Kidney (tissue), 22 donors: ENCODE measurements at places on chromosomes 3 and 15. TPM values are rescaled to one million over a fixed set of nuclear protein-coding genes. Genes with fewer than 3 reads are reported as not detected.

GRCh38 chr15:31325595-31326155 lies 960 bp upstream of the KLF13 start:
- DNase-seq = peak; percentile 87
- peak overlapping the region; percentile 62 for H3K4me3 ChIP-seq
- H3K27ac ChIP-seq = peak overlapping the region; percentile 98

DNA sequence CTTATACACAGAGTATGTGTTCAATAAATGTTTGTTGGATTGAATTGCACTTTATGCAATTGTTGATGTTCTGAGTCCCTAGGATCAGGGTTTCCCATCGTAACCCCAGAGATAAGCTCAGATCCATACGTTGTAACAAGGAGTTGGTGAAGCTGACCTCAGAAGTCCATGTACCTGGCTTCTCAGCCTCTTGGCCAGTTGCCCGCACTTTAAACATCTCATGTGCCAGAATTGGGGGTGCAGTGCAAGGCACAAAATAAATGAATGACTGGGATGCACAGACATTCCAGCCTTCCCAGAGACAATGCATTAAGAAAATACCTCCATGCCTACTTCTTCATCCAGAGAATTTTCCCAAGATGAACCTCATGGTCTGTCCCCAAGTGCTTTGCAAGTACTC lies 142.9 kb upstream of the IL12A start:
- no peak overlapping the region for H3K4me3 ChIP-seq
- no peak for DNase-seq
- H3K4me1 ChIP-seq = peaks cover 3% of the 10 kb centered on the region
- no peaks in the 10 kb centered on the region for H3K36me3 ChIP-seq
- no peak overlapping the region for H3K27ac ChIP-seq

DNA sequence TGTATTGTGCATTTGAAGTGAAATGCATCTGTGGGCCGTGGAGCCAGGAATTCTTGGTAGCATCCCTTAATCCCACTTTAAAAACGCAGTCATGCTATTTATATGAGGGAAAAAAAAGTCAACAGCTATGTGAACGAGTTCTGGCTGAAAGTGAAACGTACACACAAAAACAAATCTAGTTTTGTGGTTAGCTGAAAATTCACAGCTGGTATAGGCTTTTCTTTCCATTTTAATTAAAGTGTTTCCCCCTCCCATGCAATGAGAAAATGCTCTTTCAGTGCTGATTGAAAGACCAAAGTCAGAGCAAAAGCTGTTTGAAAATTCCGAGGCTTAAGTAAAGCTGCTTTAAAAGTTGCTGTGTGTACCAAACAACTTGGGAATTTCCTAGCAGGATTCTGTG lies 297.4 kb downstream of the PLCL2 start:
- no peak for DNase-seq
- no peaks in the 10 kb centered on the region for H3K27me3 ChIP-seq
- H3K27ac ChIP-seq = no peak overlapping the region
- no peaks in the 10 kb centered on the region for H3K4me1 ChIP-seq
- H3K36me3 ChIP-seq = peaks cover 2% of the 10 kb centered on the region
- H3K4me3 ChIP-seq = no peak overlapping the region

Gene PCLAF
- total RNA-seq = 1.5 TPM

DNA sequence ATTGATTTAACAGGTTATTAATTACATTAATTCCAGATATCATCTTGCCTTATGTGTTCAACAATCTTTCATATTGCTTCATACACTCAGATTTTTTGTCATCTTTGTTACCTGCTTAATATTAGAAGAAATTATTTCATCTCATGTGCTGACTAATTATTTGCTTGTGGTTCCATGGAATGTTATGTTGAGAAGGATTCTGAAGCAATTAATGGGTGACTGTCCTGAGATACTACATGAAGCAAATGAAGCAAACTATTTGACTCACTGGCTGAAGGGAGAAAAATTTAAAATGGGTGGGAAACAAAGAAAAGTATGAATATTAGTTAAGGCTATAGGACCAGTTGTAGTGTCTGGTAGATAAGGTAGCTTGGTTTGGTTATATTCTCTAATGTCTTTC lies 443.8 kb upstream of the EPHA6 start:
- H3K27ac ChIP-seq = no peak overlapping the region
- no peaks in the 10 kb centered on the region for H3K36me3 ChIP-seq
- no peaks in the 10 kb centered on the region for H3K4me1 ChIP-seq
- H3K27me3 ChIP-seq = no peaks in the 10 kb centered on the region

DNA sequence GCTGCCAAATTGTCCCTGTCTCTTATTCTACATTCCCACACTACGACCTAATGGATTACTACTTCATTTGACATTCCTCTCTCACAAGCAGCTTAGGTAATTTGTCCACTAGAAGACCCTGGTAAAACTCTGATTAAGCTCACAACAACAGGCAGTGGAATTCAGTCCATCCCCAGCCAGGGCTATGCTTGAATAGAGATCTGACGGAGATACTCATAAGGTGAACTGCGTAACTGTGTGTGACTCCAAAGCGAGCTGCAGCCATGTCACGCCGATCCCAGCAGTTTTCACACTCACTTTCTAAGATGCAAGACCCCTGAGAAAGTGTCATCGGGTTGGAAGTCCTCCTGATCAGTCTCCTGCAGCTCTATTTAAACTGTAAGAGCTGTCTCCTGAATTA lies 25.7 kb upstream of the ROBO2 start:
- H3K36me3 ChIP-seq = no peaks in the 10 kb centered on the region
- no peak for DNase-seq
- no peak overlapping the region for H3K27ac ChIP-seq
- H3K4me3 ChIP-seq = no peak overlapping the region
- H3K4me1 ChIP-seq = no peaks in the 10 kb centered on the region
- no peaks in the 10 kb centered on the region for H3K27me3 ChIP-seq

DNA sequence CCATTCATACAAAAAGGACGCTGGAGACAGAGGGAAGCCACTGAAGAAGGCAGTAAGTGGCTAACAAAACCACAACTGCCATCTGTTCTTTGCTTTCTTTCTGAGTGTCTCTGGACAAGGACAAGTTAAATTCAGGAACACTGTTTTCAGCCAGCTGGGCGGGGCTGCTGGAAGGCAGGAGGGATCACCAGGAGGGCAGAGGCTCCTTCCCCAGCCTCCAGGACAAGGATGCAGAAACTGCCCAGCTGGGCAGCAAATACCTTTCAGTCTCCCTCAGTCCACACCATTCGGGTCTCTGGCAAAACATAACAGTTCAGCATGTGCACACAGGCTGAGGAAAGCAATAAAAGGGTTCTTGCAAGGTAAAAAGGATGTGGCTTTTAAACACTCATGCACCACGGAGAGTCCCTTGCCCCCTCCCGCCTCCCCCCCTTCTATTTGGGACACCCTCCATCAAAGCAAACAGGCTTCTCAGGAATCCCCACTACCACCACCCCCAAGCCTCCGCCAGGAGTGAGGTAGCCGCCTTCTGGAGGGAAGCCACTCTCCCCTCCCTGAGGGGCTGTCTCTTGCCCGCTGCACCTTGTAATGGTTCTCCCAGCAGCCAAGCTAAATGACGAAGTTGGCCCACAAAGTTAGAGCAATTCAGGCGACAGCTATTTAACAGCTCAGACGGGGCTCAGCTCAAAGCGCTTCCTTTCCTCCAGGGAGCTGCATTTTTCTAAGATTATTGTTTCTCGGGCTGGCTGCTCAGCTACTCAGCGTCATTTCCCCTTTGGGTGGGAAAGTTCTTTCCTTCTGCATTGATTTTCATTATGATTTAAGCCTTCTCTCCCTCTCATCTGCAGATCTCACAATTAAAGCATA lies 3.8 kb downstream of the HEG1 start:
- H3K27me3 ChIP-seq = no peaks in the 10 kb centered on the region
- H3K27ac ChIP-seq = peak overlapping the region; percentile 83
- no peaks in the 10 kb centered on the region for H3K36me3 ChIP-seq
- DNase-seq = no peak
- H3K4me3 ChIP-seq = no peak overlapping the region
- H3K4me1 ChIP-seq = peaks cover 30% of the 10 kb centered on the region

- no peak overlapping the region for H3K4me3 ChIP-seq
- peaks cover 10% of the 10 kb centered on the region for H3K36me3 ChIP-seq
- peak overlapping the region; percentile 24 for H3K27ac ChIP-seq
- DNase-seq = no peak
Observed at GRCh38 chr3:97958396-97958795, 13.8 kb downstream of the RIOX2 start.

GRCh38 chr15:101276501-101277037 lies 716 bp downstream of the SELENOS start:
- peaks cover 17% of the 10 kb centered on the region for H3K36me3 ChIP-seq
- H3K4me1 ChIP-seq = peaks cover 8% of the 10 kb centered on the region
- H3K4me3 ChIP-seq = peak overlapping the region; percentile 90
- peak overlapping the region; percentile 37 for H3K27ac ChIP-seq

Gene TP53BP1
- 47.4 TPM for total RNA-seq

- no peaks in the 10 kb centered on the region for H3K4me1 ChIP-seq
- H3K27me3 ChIP-seq = no peaks in the 10 kb centered on the region
- no peak overlapping the region for H3K27ac ChIP-seq
- H3K4me3 ChIP-seq = no peak overlapping the region
- H3K36me3 ChIP-seq = no peaks in the 10 kb centered on the region
Observed at GRCh38 chr3:89360156-89360555, 252.7 kb downstream of the EPHA3 start.

GRCh38 chr15:47614360-47615011 lies 102.8 kb upstream of the SEMA6D start:
- DNase-seq = peak; percentile 33
- H3K4me1 ChIP-seq = no peaks in the 10 kb centered on the region
- no peak overlapping the region for H3K27ac ChIP-seq
- H3K36me3 ChIP-seq = no peaks in the 10 kb centered on the region

DNA sequence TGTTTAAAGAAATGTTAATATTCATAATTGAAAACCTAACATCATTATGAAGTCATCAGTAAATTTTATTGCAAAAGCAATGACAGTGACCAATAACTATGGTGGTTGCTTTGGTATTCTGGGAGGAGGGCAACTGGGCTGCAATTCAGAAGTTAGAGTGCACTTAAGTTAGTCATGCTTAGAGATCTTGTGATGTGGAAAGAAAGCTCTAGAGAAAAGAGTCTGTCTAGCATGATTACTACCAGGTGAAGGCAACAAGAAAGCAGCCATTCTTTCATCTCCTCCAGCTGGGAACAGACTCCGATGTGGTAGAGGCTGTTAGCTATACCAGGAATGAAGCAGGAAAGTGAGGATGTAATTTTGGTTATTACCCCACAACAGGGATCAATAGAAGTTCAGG lies 625.6 kb downstream of the SI start:
- no peak overlapping the region for H3K4me3 ChIP-seq
- H3K27ac ChIP-seq = no peak overlapping the region
- no peaks in the 10 kb centered on the region for H3K4me1 ChIP-seq
- no peak for DNase-seq
- H3K36me3 ChIP-seq = no peaks in the 10 kb centered on the region

GRCh38 chr3:71684757-71685386 lies 40.3 kb downstream of the EIF4E3 start:
- H3K27ac ChIP-seq = no peak overlapping the region
- H3K4me1 ChIP-seq = no peaks in the 10 kb centered on the region
- H3K36me3 ChIP-seq = no peaks in the 10 kb centered on the region
- H3K4me3 ChIP-seq = no peak overlapping the region

GRCh38 chr3:38039101-38039898 lies at the start of gene DLEC1:
DLEC1 (plus strand) TSS chr3:38039208; CDS start chr3:38039226, 18 bp downstream.
- peak within 1 kb of the TSS; percentile 62 for H3K4me3 ChIP-seq
- no peak within 1 kb of the TSS for H3K27ac ChIP-seq
- H3K27me3 ChIP-seq = peaks cover 4% of the 10 kb centered on the region

- no peaks in the 10 kb centered on the region for H3K27me3 ChIP-seq
- H3K36me3 ChIP-seq = no peaks in the 10 kb centered on the region
- H3K4me3 ChIP-seq = no peak overlapping the region
- H3K27ac ChIP-seq = no peak overlapping the region
- no peaks in the 10 kb centered on the region for H3K4me1 ChIP-seq
- no peak for DNase-seq
Observed at GRCh38 chr3:131775650-131776049, 259.2 kb downstream of the CPNE4 start.

Gene TMCC1
- total RNA-seq = 42.4 TPM

Gene GPR62
- 0.09 TPM for total RNA-seq

- H3K27ac ChIP-seq = no peak overlapping the region
- no peak for DNase-seq
- no peaks in the 10 kb centered on the region for H3K27me3 ChIP-seq
- H3K36me3 ChIP-seq = no peaks in the 10 kb centered on the region
Observed at GRCh38 chr3:184713040-184713355, 1.1 kb upstream of the MAGEF1 start.

DNA sequence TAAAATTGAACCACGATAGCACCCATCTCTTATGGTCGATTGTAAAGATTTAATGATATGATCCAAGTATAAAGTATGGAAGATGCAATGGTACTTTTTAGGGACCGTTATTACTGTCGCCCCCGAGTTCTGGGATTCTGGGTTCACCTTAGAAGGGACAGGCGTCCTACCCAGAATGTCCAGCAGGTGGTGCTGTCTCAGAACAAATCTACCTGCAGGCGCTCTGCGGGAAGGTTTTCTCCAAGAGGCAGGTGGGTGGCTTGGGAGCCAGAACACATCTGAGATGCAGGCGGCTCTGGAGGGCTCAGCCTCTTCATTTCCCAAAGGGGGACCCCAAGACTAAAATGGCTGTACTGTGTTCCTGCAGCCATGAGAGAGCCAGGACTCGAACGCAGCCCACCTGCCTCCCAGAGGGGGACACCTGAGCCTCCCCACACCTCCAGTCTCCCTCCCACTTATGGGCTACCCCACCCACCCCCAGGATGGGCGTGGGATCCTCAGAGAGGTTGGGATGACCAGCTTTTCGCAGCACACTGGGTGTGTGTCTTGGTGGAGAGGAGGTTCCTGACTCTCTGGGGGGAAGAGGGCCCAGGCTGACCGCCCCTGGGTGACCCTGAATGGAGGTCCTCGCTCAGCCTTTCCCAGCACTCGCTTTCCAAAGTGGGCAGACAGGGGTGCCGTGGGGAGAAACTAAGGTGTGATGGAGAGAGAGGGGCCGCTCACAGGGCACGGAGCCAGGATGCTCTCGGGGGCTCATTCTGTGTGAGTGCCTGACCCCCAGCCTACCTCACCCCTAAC lies 28.1 kb upstream of the CORO2B start:
- peak; percentile 82 for DNase-seq
- H3K4me1 ChIP-seq = no peaks in the 10 kb centered on the region
- no peak overlapping the region for H3K4me3 ChIP-seq
- H3K27me3 ChIP-seq = no peaks in the 10 kb centered on the region
- H3K36me3 ChIP-seq = no peaks in the 10 kb centered on the region

Gene TRPM1
- total RNA-seq = not detected

GRCh38 chr3:62678841-62679240 lies 196.4 kb downstream of the CADPS start:
- no peak for DNase-seq
- H3K36me3 ChIP-seq = no peaks in the 10 kb centered on the region
- H3K27me3 ChIP-seq = no peaks in the 10 kb centered on the region
- no peak overlapping the region for H3K27ac ChIP-seq

- H3K27ac ChIP-seq = no peak overlapping the region
- DNase-seq = no peak
- no peaks in the 10 kb centered on the region for H3K27me3 ChIP-seq
- H3K4me3 ChIP-seq = no peak overlapping the region
- no peaks in the 10 kb centered on the region for H3K4me1 ChIP-seq
- H3K36me3 ChIP-seq = no peaks in the 10 kb centered on the region
Observed at GRCh38 chr15:100468285-100468684, 60.5 kb downstream of the CERS3 start.

GRCh38 chr15:88894819-88895767 lies at the start of gene HAPLN3:
HAPLN3 (minus strand) TSS chr15:88895544; CDS start chr15:88887298, 8,246 bp downstream.
- H3K36me3 ChIP-seq = no peaks in the 10 kb centered on the region
- peak; percentile 64 for DNase-seq
- peaks cover 18% of the 10 kb centered on the region for H3K4me1 ChIP-seq
- peak within 1 kb of the TSS; percentile 25 for H3K4me3 ChIP-seq
- no peak within 1 kb of the TSS for H3K27ac ChIP-seq

GRCh38 chr3:16534640-16535262 lies 21.3 kb upstream of the RFTN1 start:
- H3K36me3 ChIP-seq = no peaks in the 10 kb centered on the region
- no peaks in the 10 kb centered on the region for H3K4me1 ChIP-seq
- DNase-seq = no peak
- H3K27ac ChIP-seq = no peak overlapping the region
- H3K4me3 ChIP-seq = no peak overlapping the region
- no peaks in the 10 kb centered on the region for H3K27me3 ChIP-seq
